ENCODE measurements at places on chromosomes 7 and 10. TPM values are rescaled to one million over a fixed set of nuclear protein-coding genes. Genes with fewer than 3 reads are reported as not detected.

DNA sequence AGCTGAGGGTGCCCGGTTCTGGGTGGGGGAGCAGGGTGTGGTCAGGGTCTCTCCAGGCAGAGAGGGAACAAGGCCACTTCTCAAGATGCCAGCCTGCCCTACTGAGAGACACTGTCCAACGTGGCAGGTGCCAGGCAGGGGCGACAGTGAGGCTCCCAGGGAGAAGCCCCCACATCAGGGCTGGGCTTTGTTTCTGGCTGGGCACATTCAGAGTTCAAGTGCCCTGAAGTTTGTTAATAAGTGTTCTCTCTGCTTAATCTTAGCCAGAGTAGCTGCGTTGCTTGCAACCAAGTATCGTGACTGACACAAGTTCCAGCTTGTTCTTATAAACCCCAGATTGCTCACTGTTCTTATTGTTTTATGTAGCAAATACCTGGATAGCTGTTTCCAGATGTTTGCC is 21.8 kb downstream of the FOXL3 start:
- no peak for DNase-seq

DNA sequence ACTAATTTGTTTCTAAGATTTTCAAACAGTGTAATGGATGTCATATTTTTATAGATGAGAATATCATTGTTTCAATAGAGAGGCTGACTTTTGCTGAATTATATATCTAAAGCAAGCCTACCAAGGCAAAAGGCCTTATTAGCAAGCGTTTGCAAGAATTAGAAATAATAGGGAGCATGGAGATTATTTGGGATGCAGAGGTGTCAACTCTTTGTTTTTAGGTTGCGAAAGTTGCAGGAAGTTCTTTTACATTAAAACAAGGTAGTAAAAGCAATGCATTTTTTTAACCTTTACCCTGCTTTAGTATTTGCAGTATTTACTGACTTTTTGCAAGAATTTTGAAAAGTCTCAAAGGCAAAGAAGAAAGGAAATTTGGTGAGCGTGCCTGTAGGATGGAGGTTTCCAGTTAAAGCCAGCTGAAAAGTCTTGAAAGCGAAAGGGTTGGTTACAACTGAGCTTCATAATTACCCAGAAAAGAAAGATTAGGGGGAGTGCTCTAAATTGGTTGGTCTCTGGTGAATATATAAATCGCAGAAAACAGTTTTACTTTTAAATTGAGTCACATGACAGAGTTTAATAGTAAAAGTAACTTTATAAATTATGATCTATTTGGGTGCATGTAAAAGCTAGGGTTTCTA is 81.6 kb downstream of the MKLN1 start:
- DNase-seq: no peak

DNA sequence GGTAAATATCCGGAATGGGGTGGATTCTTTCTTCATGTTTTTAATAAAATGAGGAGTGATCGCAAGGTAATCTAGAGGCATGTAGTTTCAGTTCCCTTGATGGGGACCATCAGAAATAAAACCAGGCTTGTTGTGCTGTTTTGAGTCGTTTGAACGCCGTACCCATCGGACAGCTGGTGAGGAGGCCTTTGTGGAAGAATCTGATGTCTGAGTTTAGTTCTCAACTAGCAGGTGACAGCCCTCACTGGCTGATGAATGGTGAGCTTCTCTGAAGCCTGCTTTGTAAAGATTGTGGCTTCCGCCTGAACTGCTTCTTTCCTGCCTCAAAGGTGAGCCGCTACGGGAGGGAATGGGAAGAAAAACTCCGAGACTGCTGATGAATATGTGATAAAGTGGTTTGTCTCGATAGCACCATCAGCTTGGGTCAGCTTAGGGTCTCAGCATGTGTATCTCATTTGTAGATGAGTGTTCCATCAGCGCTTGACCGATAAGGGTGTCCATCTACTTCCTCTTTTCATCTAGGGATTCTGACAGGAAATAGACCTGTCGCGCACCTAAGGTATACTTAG is 977 bp downstream of the TMEM248 start:
- DNase-seq: peak; percentile 5

- no peak for DNase-seq
Measured at GRCh38 chr7:15603124-15603523, 41.3 kb upstream of the AGMO start.

CLRN3 gene
- 17.0 TPM for polyA plus RNA-seq

DNA sequence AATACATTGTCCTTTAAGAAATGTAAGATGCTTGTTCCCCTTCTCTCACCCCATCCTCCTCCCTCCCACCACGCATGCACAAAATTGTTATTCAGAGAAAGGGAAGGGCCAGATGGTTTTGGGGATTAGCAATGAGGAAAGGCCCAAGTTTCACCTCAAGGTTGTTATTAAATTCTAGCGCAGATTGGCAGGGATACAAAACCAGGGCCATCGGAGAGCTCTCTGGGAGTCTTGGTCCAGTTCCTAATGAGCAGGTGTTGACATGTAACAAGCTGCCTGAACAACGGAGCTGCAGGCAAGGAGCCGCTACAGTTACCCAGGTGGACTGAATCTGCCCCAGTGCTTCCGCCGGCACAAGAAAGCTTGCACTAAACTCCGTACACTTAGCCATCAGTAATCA is 9.7 kb upstream of the ANK3 start:
- DNase-seq: no peak

DNA sequence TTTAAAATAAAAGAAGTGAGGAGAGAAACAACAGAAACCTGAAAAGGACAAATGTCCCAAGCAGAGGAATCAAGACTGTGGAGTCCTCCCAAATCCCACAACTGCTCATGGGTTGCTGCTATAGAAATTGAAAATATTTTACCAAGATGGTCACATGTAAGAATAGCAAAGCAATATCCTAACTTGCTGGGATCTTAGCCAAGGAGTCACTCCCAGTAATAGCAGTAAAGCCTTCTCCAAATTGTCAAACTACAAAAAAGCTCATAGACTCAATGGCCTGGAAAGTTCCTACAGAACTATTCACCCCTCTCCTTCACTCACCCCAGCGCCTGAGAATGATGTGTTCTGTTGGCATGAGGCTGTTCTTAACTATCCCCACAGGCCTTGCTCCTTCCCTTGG is 186.5 kb downstream of the ELMO1 start:
- DNase-seq: no peak

GRCh38 chr7:66238773-66239466 is 33.8 kb downstream of the TPST1 start:
- no peak for DNase-seq

DNA sequence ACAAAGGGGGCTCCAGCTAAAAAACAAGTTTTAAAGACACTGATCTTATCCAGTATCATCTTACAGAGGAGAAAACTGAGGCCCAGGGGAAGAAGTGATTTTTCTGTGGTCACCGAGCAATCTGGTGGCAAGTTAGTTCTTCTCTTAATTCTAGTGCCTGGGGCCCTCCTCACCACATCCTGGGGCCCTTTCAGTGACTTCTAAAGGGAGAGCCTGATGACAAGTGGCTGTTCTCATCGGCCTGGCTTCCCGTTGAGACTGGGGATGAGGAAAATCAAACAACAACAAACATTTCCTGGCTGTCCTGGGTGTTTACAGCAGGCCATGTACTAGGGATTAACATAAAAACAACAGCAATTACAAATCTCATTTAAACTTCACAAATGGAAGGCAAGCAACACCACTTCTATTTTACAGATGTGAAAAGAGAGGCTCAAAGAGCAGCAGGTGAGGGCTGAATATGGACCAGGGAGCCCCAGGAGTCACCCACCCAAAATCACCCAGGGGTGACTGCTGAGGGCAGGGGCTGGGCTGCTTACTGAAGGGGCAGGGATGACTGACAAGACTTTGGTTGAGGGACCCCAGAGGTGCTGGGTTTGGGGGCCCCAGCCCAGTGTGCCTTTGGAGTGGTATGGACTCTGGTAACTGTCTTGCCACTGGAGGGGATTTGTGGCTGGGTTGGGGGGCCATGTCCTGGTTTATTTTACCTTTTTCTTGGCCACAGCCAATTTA is 24.7 kb upstream of the MTPAP start:
- no peak for DNase-seq

- DNase-seq: no peak
Measured at GRCh38 chr10:104253106-104253505, 1.6 kb upstream of the GSTO1 start.

- DNase-seq: no peak
Measured at GRCh38 chr10:33643042-33643441, 308.6 kb upstream of the NRP1 start.

GRCh38 chr7:15197042-15197977 is 294.8 kb upstream of the DGKB start:
- no peak for DNase-seq

DNA sequence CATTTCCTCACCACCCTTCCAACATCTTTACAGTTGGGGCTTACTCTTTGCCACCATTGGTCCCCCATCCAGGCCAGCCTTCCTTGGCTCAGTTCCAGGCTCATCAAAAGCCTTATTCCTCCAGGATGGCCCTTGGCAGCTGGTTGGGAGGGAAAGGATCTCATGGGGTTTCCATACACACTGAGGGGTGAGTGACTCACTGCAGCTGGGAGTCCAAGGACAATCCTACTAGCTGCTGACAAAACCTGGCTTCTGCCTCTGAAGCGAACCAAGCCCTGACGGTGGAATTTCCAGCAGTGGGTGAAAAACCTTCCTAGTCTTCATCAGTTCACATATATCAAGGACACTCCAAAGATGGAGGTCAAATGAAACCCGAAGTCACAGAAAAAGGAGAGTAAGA is 22.9 kb downstream of the CRHR2 start:
- DNase-seq: no peak

DNA sequence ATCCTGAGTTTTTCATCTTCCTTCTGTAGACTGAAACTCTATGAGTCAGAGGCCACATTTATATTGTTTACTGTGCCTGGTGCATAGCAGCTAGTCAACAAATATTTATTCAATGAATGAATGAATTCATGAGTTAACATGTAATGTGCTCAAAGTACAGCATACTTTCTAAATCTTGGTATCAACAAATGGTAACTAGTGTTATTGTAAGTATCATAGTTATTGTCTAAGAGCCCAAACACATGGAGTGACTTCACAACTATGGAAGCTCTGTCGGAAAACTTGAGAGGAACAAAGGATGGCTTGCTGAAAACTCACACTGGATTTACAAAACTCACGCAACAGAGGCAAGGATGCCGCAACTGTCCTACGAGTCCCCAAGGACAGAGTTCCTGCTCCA is 35.9 kb downstream of the DENND2A start:
- no peak for DNase-seq

GRCh38 chr10:51602326-51602725 is 97.1 kb downstream of the CSTF2T start:
- no peak for DNase-seq

DNA sequence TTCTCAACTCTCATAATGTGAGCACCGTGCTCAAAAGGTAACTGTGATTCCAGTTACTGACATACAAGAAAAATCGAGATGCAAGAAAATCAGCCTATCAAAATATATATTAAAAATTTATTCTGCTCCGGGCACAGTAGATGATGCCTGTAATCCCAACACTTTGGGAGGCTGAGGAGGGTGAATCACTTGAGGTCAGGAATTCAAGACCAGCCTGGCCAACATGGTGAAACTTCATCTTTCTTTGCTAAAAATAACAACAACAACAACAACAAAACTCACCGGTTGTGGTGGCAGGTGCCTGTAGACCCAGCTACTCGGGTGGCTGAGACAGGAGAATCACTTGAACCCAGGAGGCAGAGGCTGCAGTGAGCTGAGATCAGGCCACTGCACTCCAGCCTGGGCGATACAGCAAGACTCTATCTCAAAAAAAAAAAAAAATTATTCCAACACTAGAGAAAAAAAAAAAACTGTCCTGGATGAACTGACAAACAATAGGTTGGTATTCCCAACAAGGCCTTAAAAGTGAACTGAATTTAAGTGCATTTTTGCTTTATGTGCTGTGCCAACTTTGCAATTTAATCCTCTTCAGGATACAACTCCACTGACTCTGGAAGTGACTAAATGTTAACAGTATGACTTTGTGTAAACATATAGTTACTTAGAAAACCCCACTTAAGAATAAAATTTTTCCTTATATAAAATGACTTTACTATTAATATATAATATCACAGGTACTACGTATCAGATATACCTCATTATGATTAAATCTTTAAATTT is 51.1 kb downstream of the JMJD1C start:
- DNase-seq: no peak

DGKB gene
- 3.0 TPM for polyA plus RNA-seq

DNA sequence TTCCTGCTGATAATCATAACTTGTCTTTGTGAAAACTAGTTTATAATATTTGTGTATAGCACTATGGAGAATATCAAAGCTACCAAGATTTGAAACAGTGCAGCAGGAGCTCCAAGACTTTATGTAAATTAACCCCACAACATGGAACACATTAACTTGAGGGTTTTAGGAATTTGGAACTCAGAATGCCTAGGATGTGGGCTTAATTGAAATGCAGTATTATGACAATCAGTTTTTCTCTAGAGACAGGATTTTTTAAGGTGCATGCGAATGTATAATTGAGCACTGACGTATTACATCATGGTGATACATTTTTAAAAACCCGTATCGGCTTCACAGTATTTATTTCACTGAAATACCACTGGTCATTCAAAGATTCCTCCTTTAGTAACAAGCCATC is 313.1 kb upstream of the DGKB start:
- no peak for DNase-seq

INHBA gene
- polyA plus RNA-seq: 3.9 TPM

DNA sequence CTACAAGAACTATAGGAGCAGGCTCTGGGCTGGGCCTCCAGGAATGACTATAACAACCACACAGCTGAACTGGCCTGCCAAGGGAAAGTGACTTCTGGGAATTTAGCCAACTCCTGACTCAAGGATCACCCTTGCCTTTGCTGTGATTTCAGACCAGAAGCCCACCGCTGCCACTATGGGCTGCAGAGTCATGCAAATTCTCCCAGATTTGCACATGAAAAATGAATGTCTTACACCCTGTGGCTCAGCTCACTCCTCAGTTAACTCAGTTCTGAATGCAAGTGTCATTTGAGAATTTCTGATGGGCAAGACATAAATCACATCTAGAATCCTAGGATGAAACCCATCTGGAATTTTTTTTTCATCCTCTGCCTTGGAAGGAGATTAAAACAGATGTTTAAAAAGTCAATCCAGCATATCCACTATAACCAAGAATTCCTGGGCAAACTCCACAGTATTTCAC is 186.5 kb upstream of the BET1 start:
- DNase-seq: no peak

GRCh38 chr10:49615213-49615612 is 1.4 kb downstream of the CHAT start:
- DNase-seq: no peak

ELAPOR2 gene
- 2.9 TPM for polyA plus RNA-seq

- peak; percentile 8 for DNase-seq
Measured at GRCh38 chr7:127347567-127348246, 44.8 kb downstream of the ZNF800 start.
